ENCODE measurements at places on chromosomes 7 and 10.

GRCh38 chr7:30301751-30302150 lies 17.4 kb downstream of the ZNRF2 start:
- DNase-seq = no peak

GRCh38 chr10:118370499-118370898 lies 28.4 kb upstream of the FAM204A start:
- no peak for DNase-seq

DNA sequence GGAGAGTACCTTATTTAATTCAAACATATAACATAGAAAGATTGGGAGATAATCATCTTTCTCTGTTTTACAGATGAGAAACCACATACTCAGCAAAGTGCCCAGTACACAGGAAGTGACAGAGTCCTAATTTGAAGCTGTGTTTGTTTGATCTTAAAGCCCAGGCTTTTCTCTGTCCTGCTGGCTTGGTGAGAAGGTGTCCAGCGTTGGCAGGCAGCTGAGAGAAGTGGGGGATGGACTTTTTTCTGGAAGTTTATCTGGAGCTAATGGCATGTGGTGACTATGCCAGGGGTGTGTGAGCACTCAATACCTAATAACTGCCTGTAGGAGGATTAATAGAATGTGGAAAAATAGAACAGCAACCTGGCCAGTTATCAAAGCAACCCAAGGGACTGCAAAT lies 60.8 kb downstream of the NPSR1 start:
- DNase-seq = no peak

DNA sequence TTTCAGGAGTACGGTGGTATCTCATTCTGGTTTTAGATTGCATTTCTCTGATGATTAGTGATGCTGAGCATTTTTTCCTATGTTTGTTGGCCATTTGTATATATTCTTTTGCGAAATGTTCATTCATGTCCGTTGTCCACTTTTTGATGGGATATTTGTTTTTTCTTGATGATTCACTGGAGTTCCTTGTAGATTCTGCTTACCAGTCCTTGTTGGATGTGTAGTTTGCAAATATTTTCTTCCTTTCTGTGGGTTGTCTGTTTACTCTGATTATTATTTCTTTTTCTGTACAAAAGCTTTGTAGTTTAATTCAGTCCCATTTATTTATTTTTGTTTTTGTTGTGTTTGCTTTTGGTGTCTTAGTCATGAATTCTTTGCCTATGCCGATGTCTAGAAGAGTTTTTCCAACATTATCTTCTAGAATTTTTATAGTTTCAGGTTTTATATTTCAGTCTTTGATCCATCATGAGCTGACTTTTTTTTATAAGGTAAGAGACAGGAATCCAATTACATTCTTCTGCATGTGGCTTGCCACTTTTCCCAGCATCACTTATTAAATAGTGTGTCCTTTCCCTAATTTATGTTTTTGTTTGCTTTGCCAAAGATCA lies 320.5 kb downstream of the MAGI2 start:
- no peak for DNase-seq

- DNase-seq = no peak
Measured at GRCh38 chr7:143041346-143041745, 10.8 kb upstream of the OR6V1 start.

DNA sequence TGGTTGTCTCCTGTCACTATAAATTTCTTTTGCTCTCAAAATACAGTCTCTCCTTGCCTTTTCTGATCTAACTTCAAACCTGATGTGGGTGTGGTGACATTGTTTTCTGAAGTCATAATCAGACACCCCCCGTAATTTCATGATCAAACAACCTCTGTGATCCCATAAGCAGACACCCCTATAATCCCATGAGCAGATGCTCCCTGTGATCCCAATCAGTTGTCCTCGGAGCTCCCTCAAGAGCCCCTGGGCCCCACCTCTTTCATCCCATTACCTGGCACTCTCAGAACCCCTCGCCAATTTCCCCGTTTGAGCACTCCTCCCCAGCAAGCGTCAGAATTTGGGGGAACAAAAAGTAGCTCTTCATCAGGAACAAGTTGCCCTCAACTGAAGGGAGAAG lies 246.3 kb upstream of the FZD8 start:
- DNase-seq = no peak

GRCh38 chr10:43393606-43394360 lies 15.2 kb downstream of the HNRNPF start:
- no peak for DNase-seq

DNA sequence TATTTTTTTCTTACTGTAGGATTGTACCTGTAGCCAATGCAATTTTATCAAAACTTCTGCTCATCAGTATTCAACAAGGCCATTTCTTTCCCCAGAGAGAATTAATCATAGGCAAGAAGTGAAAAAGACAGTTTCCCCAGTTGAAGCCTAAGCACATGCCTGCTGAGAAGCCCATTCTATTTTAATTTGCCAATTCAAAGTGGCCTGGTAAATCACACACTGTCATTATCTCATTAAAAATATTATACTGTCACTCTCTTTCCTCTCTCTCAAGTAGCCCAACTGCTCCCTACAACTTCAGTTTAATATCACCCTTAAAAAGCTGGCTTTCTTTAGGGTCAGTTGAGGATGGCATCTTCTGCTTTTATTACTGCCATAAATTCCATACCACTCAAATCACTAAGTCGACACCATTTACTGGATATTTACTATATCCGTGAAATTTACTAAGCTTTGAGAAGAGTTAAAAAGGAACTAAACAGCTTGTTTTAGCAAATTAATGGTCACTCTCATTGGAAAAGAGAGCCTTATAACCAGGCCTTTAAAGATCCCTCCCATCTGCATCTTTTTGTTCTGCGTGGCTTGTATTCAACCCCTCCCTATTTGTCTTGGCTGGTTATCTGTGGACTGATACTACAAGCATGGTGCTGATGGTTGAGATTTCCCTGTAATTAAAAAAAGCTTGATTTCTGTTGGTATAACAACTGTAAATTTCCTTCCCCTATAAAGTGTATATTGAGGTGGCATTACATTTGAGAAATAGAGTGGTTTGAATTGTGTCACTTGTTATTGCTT lies 30.6 kb downstream of the COL28A1 start:
- no peak for DNase-seq

- DNase-seq = no peak
Measured at GRCh38 chr10:70169649-70170364, 507 bp downstream of the SAR1A start.

GRCh38 chr10:35259769-35260397 lies 76.4 kb upstream of the CCNY start:
- no peak for DNase-seq

DNA sequence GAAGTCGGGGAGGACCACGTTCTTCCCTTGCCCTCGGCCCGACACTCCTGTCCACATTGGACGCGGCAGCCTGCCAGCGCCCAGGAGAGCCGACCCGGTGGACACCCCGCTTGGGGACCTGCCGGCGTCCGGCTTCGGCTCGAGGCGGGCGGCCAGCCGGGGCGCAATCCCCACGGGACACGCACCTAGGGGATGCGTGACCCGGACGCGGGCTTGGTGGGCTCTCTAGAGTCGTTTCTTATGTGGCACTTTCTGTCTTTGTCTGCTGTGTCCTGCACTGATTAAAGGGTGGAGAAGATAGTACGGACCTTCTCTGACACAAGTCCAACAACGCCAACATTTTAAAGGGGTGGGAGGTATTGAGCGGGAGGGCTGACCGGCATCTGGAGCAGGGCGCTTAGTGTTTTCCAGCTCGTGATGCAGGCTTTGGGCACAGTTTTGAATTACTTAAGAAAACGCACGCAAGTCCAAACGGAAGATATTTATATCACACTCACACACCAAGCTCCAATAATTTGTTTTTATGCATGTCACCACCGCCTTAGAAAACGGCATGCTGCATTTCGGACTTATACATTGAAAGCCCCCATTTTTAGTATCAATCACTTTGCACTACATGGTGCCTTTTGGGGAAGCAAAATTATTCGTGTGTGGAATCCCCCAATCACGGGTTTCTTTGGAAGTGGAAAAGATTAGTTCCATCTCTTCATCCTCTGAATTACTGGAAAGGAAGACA lies 3.9 kb upstream of the SPAG6 start:
- DNase-seq = no peak

GRCh38 chr7:47277321-47277781 lies 304.6 kb downstream of the TNS3 start:
- DNase-seq = no peak

DNA sequence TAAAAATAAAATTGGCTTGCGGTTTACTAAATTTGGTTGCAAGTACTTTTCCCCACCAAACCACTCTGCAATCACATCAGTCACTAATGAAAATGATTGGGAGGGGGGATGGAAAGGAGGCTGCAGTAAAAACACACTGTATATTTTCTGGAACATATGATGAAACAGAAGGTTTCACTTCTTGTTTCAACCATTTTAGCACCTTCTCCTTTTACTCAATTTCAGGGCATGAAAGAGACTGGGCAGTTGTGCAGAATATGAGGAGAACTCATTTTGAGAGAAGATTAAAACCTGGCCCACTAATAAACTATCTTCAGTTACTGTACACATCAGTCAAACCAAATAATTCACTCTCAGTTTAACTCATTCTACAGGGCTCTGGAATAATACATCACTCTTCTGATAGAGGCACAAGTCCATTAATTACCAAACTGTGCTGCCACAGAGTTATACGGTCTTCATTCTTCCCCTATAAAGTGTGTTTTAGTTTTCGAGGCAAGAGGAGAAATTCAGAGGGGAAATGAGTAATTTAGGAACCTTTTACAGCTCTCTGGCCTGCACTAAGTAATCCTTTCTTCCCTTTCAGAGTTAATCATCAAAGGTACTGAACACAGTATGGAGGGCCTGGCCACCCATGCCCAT lies 25.5 kb downstream of the JAZF1 start:
- DNase-seq = no peak

- no peak for DNase-seq
Measured at GRCh38 chr7:2981103-2981480, 62.6 kb downstream of the CARD11 start.

GRCh38 chr7:55546814-55547213 lies 25.5 kb downstream of the VOPP1 start:
- no peak for DNase-seq

- DNase-seq = no peak
Measured at GRCh38 chr10:129445436-129446182, 21.4 kb upstream of the MGMT start.

GRCh38 chr10:4351723-4352413 lies 474.1 kb upstream of the AKR1E2 start:
- no peak for DNase-seq

- no peak for DNase-seq
Measured at GRCh38 chr7:123961771-123962170, 36.7 kb downstream of the SPAM1 start.

DNA sequence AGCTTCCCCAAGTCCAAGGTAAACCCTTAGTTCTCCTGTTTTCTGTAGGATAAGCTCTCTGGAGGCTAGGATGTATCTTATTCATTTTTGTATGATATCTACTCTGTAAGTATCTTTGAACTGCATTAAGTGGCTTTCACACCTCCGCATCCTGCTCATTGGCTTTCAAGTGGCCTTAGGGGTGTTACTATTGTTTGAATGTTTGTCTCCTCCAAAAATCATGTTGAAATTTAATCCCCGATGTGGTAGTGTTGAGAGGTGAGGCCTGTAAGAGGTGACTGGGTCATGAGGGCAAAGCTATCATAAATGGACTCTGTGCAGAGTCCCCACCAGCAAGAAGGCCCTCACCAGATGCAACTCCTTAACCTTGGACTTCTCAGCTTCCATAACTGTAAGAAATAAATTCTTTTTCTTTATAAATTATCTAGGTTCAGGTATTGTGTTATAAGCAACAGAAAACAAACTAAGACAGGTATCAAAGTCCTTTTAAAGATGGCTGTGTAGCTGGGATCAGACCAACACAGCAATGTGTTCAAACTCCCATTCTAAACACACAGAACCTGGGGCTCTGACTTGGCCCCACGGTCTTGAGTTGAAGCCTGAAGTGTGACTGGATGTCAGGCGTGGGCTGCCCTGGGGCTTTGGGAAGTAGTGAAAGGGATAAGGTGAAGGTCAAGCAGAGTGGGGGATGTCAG lies 25.9 kb downstream of the TBXAS1 start:
- DNase-seq = no peak

DNA sequence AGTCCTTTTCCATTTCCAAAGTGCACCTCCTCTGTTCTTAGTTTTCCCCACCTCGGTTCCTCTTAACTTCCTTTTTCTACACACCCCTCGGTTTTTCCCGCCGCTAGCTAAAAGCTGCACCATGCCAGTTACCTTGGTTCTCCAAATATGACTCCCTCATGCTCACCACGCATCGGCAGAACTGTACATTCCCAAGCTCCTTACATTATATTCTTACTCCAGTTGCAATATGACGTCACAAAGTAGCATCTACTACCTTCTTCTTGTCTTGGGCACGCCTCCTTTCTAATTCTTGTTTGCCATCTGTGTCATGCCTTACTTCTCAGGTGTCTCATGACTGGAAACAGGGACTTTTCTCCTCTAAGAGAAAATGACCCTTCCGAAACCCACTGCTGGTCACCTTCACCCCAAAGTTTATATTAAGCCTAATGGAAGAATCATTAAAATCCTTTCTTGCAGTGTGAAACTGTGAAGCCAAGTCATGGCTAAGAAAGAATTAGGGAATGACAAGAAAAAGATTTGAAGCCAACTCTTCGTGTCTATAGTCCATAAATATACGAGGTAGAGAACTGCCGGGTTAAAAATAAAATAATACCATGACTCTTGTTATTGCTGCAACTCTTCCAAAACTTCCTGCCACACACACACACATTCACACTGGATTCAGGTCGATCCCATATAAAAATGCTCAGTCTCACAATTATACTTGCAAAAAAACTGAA lies 1.7 kb downstream of the ESYT2 start:
- DNase-seq = no peak

GRCh38 chr7:121530227-121531174 lies 134.4 kb upstream of the FAM3C start:
- peak; percentile 72 for DNase-seq

Measured in activated T-helper 1 cell treated with anti-CD3 and anti-CD28 coated beads, Interleukin-12 subunit alpha, Interleukin-12 subunit beta, Interleukin-2, Interleukin-4 antibody, amounts not matched to agents 30 ng/mL and 10 ng/mL and 1 ng/mL, durations not matched to agents 14 hours and 24 hours and 36 hours (primary cell).